ENCODE measurements at places on chromosomes 6 and 20.

- DNase-seq: no peak
Measured at GRCh38 chr6:157494132-157494710, 113.2 kb downstream of the ZDHHC14 start.

GRCh38 chr6:111625461-111626391 lies 20.0 kb upstream of the TRAF3IP2 start:
- DNase-seq: peak; percentile 95

- no peak for DNase-seq
Measured at GRCh38 chr6:146595972-146596731, 2.6 kb upstream of the ADGB start.

DNA sequence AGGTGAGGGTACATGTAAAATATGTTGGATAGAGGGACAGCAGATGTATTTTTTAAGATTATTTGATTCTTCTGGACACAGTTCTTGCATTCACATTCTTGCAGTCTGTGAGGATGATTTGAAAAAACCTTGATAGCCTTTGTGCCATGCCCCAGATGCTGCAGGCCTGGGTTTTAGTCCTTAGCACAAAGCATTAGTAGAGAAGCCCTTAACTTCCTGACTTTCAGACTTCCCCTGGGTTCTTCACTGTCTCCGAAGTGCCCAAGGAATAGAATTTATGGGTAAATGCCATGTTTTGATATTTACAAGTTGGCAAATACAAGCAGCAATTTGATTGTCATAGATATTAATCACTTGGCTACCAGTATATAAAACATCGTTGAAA lies 67.6 kb upstream of the SUPT3H start:
- no peak for DNase-seq

DNA sequence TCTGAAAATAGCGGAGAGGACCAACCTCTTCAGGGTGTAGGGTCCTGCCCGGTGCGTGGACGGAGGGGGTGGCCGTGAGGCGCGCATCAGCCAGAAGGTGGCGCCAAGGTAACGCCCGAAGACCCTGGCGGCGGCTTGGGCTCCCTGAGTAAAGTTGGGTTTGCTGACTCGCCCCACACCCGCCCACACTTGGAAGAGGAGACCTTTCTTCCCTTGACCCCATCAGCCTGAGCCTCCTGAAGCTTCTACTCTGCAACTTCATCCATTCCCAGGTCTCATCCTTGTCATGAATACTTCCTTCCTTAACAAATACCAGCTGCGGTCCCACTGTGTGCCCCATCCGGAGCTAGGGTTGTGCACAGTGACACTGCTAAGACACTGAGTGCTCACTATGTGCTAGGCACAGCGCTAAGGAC lies 14.6 kb downstream of the CD40 start:
- DNase-seq: peak; percentile 45

GRCh38 chr20:36199345-36200257 lies 36.7 kb upstream of the AAR2 start:
- peak; percentile 61 for DNase-seq

GRCh38 chr6:72720464-72720863 lies 98.6 kb downstream of the KCNQ5 start:
- DNase-seq: peak; percentile 80

- DNase-seq: peak; percentile 90
Measured at GRCh38 chr20:10218536-10219451, at the start of gene SNAP25. Gene SNAP25, plus strand, starts transcription at chr20:10218830. Its CDS starts 56,662 bp downstream, at chr20:10275492.

- no peak for DNase-seq
Measured at GRCh38 chr20:6711951-6712649, 55.4 kb upstream of the BMP2 start.

GRCh38 chr6:18550119-18550518 lies 163.0 kb downstream of the RNF144B start:
- DNase-seq: no peak

GRCh38 chr20:42197599-42197998 lies 579.4 kb upstream of the CHD6 start:
- no peak for DNase-seq

GRCh38 chr20:1467355-1468116 lies 887 bp upstream of the NSFL1C start:
- DNase-seq: no peak

- DNase-seq: peak; percentile 92
Measured at GRCh38 chr6:143673669-143674068, 4.1 kb upstream of the PHACTR2 start.

- peak; percentile 96 for DNase-seq
Measured at GRCh38 chr20:43844778-43845614, 69.7 kb upstream of the TOX2 start.

- DNase-seq: peak; percentile 43
Measured at GRCh38 chr6:134934793-134935485, 15.0 kb downstream of the ALDH8A1 start.

- DNase-seq: no peak
Measured at GRCh38 chr20:32191422-32191821, 16.1 kb downstream of the PLAGL2 start.

- DNase-seq: no peak
Measured at GRCh38 chr6:70622461-70622860, 45.2 kb upstream of the SMAP1 start.

GRCh38 chr20:11591965-11592364 lies 325.7 kb upstream of the BTBD3 start:
- no peak for DNase-seq

- DNase-seq: no peak
Measured at GRCh38 chr20:3733119-3733995, 872 bp downstream of the HSPA12B start.

GRCh38 chr6:120876424-120876823 lies 457.9 kb downstream of the TBC1D32 start:
- DNase-seq: no peak

GRCh38 chr20:63319164-63320040 lies 26.4 kb downstream of the COL20A1 start:
- no peak for DNase-seq

GRCh38 chr6:34381081-34381480 lies 11.4 kb downstream of the NUDT3 start:
- DNase-seq: no peak

DNA sequence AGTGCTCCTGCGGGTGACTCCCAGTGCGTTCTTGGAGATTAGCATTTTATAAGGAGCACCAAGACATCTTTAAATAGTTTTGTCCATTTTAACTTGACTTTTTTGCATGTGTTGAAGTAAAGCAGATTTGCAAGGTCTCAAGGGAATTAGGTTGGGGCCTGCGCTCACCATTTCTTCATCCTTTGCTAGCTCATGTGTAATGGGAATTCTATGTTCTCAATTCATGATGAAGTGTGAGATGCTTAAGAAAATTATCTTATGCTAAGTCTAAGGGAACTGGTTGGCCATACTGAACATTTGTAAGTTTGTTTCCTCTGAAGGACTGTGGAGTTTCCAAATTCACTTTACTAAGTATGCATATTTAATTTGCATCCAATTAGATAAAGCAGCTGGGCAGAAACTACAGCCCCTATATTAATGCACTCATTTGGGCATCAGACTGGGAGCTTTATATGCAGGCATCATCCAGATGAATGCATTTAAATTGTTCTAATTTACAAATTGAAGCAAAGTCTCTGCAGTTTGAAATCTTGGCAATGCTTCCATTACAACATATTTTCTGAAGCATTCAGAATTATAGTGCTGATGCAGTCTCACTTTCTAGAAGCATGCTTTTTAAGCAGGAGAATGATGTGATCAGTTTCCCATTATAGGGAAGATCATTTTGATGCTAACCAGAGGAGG lies 108.3 kb upstream of the AKAP12 start:
- no peak for DNase-seq

- no peak for DNase-seq
Measured at GRCh38 chr6:44779130-44779826, 391.8 kb downstream of the CDC5L start.

- DNase-seq: peak; percentile 66
Measured at GRCh38 chr6:48423640-48424365, 312.8 kb upstream of the PTCHD4 start.
